ENCODE measurements at places on chromosomes 11 and 22.

DNA sequence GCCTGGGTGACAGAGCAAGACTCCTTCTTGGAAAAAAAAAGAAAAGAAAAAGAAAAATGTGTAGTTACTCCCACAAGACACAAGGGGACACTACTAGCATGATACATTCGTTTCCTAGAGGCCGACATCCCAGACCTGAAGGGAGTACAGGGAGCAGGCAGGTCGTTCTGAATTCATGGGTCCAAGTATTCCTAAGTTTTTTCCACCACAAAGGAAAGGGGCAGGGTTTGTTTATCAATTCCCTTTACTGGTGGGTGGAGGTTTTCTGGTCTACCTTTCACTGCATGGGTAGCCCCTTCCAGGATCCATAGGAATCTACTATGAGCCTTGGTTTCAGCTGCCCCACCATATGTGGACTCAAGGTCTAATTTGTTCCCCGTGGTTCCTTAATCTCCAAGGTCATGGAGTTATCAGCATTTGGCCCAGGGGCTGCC lies 11.8 kb downstream of the TIGD3 start:
- DNase-seq: peak; percentile 24

GRCh38 chr22:29827091-29827490 lies 11.0 kb downstream of the ASCC2 start:
- no peak for DNase-seq

DNA sequence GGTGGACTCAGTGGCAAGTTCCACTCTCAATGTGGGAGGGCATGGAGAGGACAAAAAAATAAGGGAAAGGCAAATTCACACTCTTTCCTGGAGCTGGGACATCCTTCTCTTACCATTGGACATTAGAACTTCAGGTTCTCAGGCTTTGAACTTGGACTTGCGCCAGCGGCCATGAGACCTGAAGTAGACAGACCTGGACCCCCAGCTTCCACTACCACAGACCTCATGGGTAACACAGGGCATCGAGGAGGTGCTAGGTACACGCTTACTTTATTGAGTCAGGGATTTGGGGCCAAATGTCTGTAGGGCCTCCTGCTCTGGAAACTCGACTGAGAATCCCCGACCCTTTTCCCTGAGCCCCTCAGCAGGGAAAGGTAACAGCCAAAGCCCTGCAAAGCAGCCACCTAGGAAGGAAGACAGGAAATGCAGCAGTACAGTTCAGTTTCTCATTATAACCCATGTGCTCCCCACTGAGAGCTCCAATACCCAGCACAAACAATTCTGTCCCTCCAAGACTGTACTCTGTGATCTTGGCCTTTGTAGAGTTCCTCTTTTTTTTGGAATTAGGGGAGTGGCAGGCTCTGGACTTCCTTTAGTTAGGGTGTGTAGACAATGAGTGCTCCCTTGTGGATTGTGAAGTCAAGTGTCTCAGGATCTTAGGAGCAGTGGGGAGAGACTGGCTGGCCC lies 5.7 kb downstream of the CHRNA10 start:
- no peak for DNase-seq

GRCh38 chr11:9459667-9460321 lies 1.0 kb upstream of the ZNF143 start:
- no peak for DNase-seq

DNA sequence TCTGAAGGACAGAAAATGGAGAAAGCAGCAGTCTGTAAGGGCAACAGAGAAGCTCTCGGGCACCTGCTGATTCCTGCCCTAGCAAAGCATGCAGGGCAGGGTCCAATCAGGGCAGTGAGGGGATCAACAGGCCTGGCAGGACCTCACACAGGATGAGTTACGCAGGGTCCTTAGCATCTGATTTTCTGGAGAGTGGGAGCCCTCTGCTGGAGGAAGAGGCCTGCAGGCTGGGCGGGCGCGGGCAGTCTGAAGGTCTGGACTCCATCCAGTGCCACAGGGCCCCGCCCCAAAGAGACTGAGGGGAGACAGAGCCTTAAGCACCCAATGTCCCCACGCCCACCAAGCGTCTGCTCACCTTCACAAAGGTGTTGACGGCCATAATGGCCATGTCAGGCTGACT lies 28.9 kb downstream of the AP1B1 start:
- no peak for DNase-seq

GRCh38 chr11:2271327-2272227 lies 1.2 kb upstream of the ASCL2 start:
- no peak for DNase-seq

- no peak for DNase-seq
Measured at GRCh38 chr11:22808571-22809197, 20.9 kb downstream of the SVIP start.

DNA sequence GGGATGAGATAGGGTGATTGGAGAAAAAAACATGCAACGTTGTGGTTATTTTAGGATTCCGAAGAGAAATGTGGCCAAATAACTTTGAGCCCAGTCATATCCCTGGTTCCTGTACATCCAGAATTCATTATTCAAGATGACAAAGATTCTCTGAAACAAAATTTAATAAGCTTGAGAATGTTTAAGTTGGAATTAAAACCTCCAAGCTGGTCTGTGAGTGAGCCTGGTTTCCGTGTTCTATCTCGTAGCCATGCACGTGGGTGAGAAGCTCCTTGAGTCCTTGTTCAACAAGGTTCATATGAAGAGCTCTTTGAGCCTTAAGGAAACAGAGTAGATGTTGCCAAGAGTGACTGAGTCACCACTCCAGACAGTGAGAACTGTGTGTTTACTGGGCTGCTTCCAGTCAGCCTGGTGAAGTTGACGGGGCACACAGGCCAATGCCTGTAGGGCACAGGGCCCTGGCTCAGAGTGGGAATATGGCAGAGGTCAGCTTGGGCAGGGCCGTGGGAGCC lies 206.5 kb downstream of the NAV2 start:
- DNase-seq: no peak

- DNase-seq: no peak
Measured at GRCh38 chr22:23784215-23784732, 2.5 kb upstream of the SMARCB1 start.

GRCh38 chr11:101692980-101693379 lies 109.2 kb upstream of the TRPC6 start:
- no peak for DNase-seq

DNA sequence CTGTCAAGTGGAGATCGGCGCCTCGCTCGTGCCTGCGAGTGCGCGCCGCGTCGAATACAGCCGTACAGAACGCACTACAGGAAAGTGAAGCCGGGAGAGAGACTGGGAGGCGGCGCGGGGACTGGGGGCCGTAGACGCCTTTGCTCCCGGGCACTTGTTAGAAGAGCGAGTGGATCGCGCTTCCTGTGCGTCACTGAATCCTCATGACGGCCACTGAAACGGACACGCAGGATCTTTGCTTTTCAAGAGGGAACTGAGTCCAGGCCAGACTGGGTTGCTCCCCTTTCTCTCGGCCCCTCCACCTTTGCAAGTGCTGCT lies 314 bp downstream of the RIC8A start:
- no peak for DNase-seq

DNA sequence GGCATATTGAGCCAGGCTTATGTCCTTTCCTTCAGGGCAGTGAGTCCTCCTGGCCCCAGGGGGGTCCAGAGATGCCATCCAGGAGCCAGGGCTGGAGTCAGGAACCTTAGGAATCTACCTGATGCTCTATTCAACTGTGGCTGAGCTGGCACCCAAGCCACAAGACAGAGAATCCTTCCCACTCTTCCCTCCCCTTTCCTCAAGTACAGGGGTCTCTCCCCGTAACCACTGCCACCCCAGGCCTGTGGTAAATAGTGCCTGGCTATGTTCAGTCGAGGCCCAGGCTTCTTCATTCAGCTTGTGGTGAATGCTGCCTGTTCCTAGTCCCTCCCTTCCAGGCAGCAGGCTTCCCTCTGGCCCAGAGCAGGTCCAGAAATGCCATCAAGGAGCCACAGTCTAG lies 45.5 kb upstream of the THY1 start:
- no peak for DNase-seq

- DNase-seq: no peak
Measured at GRCh38 chr22:48418831-48419230, 1408.8 kb downstream of the BRD1 start.

GRCh38 chr11:75306529-75306928 lies 44.9 kb downstream of the ARRB1 start:
- DNase-seq: no peak

- no peak for DNase-seq
Measured at GRCh38 chr22:44538051-44538450, 40.0 kb upstream of the RTL6 start.

GRCh38 chr11:6640985-6641701 lies 14.5 kb downstream of the DCHS1 start:
- DNase-seq: no peak

GRCh38 chr11:132610791-132611190 lies 921.5 kb downstream of the OPCML start:
- DNase-seq: no peak

GRCh38 chr11:115930291-115930690 lies 426.1 kb upstream of the CADM1 start:
- DNase-seq: no peak

DNA sequence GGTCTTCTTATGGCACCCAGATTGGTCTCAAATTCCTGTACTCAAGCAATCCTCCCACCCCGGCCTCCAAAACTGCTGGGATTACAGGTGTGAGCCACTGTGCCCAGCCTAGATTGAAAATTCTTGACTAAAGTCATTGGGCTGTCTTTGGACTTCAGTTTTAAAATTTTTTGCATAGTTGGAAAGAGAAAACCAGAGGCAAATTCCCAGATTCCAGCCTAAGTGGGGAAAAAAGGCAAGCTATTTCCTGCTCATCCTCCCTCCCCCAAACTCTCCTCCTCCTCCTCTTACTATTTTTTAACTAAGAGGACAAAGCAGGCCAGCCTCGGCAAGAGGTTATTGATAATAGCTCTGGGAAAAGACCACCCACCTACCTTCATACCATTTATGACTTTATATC lies 78.6 kb upstream of the CLMP start:
- no peak for DNase-seq

- no peak for DNase-seq
Measured at GRCh38 chr11:111882202-111882601, 2.9 kb downstream of the CFAP68 start.

DNA sequence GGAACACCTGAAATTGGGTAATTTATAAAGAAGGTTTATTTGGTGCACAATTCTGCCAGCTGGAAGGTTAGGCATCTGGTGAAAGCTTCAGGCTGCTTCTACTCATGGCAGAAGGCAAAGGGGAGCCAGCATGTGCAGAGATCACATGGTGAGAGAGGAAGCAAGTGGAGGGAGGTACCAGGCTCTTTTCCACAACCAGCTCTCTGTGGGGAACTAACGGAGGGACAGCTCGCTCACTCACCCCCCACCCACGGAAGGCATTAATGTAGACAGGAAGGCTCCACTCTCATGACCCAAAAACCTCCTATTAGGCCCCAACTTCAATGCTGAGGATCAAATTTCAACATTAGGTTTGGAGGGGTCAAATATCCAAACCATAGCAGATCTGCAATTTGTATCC lies 75.6 kb upstream of the ARHGAP32 start:
- no peak for DNase-seq

- DNase-seq: no peak
Measured at GRCh38 chr11:66190786-66191185, 77.7 kb upstream of the RAB1B start.
